GM13976 (cell line): ENCODE measurements at places on chromosomes 1 and 21.

- no peak for DNase-seq
Measured at GRCh38 chr1:192587386-192588266, 12.1 kb downstream of the RGS1 start.

GRCh38 chr1:19010503-19010902, 54.0 kb upstream of the IFFO2 start:
- DNase-seq, result no peak

GRCh38 chr1:160251687-160252526, 10.4 kb downstream of the DCAF8 start:
- DNase-seq, result peak; percentile 66

GRCh38 chr1:85608851-85609250, 28.3 kb downstream of the CCN1 start:
- no peak for DNase-seq

DNA sequence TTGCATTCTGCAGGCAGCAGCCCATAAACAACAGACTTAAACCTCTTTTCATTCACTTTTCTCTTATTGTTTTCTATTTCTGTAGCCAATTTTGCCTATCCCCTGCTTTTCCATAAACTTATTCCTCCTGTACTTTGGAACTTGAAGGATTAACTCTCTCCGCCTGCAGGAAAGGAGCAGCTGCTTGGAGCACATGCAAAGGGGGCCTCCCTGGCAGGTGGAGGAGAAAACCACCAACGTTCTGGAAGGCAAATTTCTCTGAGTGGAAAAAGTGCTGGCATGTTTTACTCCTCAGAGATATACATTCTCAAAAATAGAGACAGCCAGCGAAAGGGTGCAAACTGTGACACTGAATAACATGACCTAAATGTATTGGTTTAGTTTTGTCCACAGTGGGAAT, 33.6 kb downstream of the RGS21 start:
- DNase-seq, result no peak
